Smooth muscle cell of trachea (primary cell): ENCODE measurements at places on chromosomes 5 and 9. TPM values are rescaled to one million over a fixed set of nuclear protein-coding genes. Genes with fewer than 3 reads are reported as not detected.

GABRP gene
- not detected in 2 replicates for total RNA-seq

ADAMTS13 gene
- 2.2 and 6.0 TPM in 2 replicates for total RNA-seq

ENHO gene
- total RNA-seq, result not detected in 2 replicates

UBAP2 gene
- total RNA-seq, result 16.2 and 19.6 TPM in 2 replicates

TMEM174 gene
- not detected in 2 replicates for total RNA-seq

C9 gene
- under 0.01 TPM in 1 of 2 replicates, not detected in the other for total RNA-seq

GABBR2 gene
- 0.33 and 1.3 TPM in 2 replicates for total RNA-seq

OBP2B gene
- not detected in 2 replicates for total RNA-seq

IL33 gene
- 19.6 and 44.5 TPM in 2 replicates for total RNA-seq

NMUR2 gene
- total RNA-seq, result not detected in 2 replicates

BNIP1 gene
- total RNA-seq, result 19.2 and 26.8 TPM in 2 replicates

TMEM171 gene
- total RNA-seq, result 0.87 and 1.8 TPM in 2 replicates

SLC6A19 gene
- not detected in 2 replicates for total RNA-seq
